ENCODE measurements at places on chromosomes 11 and 22. TPM values are rescaled to one million over a fixed set of nuclear protein-coding genes. Genes with fewer than 3 reads are reported as not detected.
A peak's percentile ranks its signal among the peaks of the same experiment; 100 is the strongest.

- no peak overlapping the region for H3K27ac ChIP-seq
- peaks cover 17% of the 10 kb centered on the region for H3K4me1 ChIP-seq
- no peaks in the 10 kb centered on the region for H3K27me3 ChIP-seq
- peak overlapping the region; percentile 77 for H3K4me3 ChIP-seq
- H3K36me3 ChIP-seq = no peaks in the 10 kb centered on the region
Measured at GRCh38 chr11:103110391-103110790, 1.2 kb downstream of the DYNC2H1 start.

DNA sequence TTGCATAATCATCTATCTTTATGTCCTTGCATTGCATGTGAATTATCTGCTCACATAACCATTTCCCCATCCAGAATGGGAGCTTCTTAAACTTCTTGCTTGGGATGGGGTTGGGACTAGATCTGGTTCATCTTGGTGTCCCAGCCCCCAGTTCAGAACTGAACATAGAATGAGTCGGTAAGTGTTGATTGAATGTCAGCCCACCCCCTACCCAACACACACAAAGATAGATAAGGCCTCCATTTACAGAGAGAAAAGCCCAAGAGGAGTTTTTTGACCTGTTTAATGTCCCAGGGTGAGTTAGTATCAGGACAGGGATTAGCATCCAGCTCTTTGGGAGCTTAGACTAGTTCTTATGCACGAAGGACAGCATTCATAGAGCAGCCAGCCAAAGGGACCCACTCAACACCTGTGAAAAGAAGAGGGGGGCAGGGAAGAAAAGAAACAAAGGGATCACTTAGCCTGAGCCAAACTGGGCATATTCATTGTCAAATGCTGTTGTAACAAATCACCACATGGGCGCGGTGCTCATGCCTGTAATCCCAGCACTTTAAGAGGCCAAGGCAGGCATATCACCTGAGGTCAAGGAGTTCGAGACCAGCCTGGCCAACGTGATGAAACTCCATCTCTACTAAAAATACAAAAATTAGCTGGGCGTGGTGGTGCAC, 57.4 kb downstream of the CHRDL2 start:
- no peaks in the 10 kb centered on the region for H3K36me3 ChIP-seq
- H3K27me3 ChIP-seq = no peaks in the 10 kb centered on the region
- no peak overlapping the region for H3K27ac ChIP-seq

GRCh38 chr11:5043380-5043779, 2.9 kb upstream of the OR52J3 start:
- H3K27me3 ChIP-seq = no peaks in the 10 kb centered on the region
- H3K4me3 ChIP-seq = no peak overlapping the region

DNA sequence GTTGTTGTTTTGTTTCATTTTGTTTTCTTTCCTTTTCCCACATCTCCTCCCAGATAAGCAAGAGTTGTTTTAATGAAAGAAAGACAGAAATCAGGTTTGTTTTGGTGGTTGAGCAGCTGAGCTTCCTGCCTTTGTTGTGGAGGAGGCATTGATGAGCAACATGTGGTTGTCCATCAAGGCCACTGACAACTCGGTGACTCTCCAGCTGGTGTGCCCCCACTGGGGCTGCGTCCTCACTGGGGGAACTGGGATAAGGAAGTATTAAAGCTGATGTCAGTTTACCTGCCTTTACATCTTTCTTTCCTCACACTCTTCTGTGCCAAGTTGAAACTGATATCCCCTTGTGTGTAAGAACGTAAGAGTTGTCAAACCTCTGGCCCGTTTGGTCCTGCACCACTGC, 5.9 kb downstream of the VPS26B start:
- no peak overlapping the region for H3K27ac ChIP-seq
- peaks cover 12% of the 10 kb centered on the region for H3K27me3 ChIP-seq
- H3K4me3 ChIP-seq = no peak overlapping the region
- DNase-seq = no peak

DNA sequence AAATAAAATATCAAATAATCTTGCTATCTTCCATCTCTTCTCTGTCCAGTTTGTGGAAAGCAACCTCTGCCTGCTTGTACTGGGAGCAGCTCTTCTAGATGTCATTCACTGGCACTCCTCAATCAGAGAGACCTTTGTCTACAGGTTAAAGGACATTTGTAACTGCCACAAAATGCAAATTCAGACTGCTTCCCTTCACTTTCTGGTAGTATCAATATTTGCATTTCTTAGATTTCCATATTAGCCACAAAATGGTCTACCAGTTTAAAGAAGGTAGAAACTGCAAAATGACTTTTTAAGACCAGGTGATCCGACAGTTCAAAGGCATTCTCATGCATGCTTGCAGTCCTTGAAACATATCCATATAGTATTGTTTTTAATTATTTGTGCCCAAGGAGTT, 51.7 kb upstream of the RCN1 start:
- no peaks in the 10 kb centered on the region for H3K27me3 ChIP-seq
- no peak overlapping the region for H3K27ac ChIP-seq
- DNase-seq = no peak
- no peak overlapping the region for H3K4me3 ChIP-seq

GRCh38 chr11:44674809-44675208, 52.0 kb upstream of the TSPAN18 start:
- no peaks in the 10 kb centered on the region for H3K27me3 ChIP-seq
- H3K27ac ChIP-seq = no peak overlapping the region
- no peak overlapping the region for H3K4me3 ChIP-seq
- H3K4me1 ChIP-seq = no peaks in the 10 kb centered on the region
- H3K36me3 ChIP-seq = no peaks in the 10 kb centered on the region

- no peak overlapping the region for H3K27ac ChIP-seq
- no peak overlapping the region for H3K4me3 ChIP-seq
- no peaks in the 10 kb centered on the region for H3K36me3 ChIP-seq
- peaks cover 12% of the 10 kb centered on the region for H3K4me1 ChIP-seq
- no peaks in the 10 kb centered on the region for H3K27me3 ChIP-seq
Measured at GRCh38 chr11:61908730-61909316, 8.5 kb downstream of the RAB3IL1 start.

DNA sequence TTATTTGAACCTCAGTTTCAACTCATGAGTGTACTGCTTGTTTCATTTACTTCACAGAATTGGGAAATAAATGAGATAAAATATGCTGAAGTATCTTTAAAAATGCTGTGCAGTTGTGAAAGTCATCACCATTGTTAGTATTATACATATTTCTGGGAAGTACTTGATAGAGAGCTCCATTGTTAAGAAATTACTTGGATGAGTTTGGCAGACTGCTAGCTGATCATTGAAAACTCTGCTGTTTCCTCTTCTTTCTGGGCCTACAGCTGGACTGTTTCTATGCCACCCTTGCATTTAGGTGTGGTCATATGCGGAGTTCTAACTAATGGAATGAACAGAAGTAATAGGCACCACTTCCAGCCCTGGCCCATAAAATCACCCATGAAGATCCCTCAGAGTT, 10.0 kb downstream of the SIK2 start:
- H3K27me3 ChIP-seq = no peaks in the 10 kb centered on the region
- peaks cover 4% of the 10 kb centered on the region for H3K36me3 ChIP-seq
- DNase-seq = no peak

DNA sequence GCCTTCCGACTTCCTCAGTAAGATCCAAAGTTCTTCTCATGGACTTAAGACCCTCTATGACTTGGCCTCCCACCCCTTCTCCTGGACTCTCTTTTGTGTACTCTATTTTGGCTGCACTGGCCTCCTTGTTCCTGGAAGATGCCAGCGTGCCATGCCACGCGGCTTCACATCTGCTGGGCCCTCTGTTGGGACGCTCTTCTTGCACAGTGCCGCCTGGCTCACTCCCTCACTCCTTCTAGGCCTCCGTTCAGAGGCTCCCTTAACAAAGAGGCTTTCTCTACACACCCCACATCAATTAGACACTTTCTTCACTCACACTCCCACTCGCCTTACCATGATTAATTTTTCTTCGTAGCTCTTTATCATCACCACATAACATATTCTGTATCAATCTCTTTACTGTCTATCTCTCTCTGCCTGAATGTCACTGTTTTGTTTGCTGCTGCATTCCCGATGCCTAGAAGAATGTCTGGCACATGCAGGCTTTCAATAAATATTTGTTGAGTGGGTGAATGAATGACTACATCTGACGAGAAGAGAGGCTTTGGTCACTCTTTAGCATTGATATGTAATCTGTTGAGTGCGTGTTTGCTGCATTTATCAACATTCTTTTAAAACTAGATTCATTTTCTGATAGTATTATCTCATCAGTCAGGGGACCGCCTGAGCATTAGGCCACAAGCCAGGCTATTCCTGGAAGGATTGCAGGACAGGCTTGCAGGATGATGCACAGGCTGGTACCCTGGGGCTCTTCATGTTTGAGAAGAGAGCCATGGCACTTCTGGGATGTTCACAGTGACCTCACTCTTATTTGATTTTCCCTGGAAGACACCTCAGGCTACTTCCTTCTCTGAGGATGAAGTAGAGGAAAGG, 60.6 kb upstream of the AMPD3 start:
- no peak overlapping the region for H3K4me3 ChIP-seq
- DNase-seq = no peak
- no peaks in the 10 kb centered on the region for H3K4me1 ChIP-seq
- H3K27me3 ChIP-seq = no peaks in the 10 kb centered on the region

- H3K27ac ChIP-seq = no peak overlapping the region
- H3K36me3 ChIP-seq = no peaks in the 10 kb centered on the region
- no peak overlapping the region for H3K4me3 ChIP-seq
- no peak for DNase-seq
Measured at GRCh38 chr11:17287058-17287457, 10.5 kb downstream of the NUCB2 start.

DNA sequence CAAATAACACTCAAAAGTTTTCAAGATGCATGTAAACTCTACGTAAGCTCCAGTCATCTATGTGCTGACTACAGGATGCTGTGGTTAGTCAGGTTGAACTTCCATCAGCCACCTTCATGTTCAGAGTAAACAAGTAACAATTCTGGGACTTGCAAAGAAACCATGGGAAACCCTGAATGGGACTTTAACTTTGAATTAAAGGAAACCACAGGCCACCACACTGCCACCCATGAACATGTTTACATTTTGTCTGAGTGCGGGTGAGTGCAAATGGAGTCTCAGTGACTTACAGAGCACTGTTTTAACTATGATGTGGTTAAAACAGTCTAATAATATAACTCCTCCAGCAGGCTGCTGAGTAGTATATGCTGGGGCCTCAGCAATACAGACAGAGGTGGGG, 12.9 kb upstream of the SYTL2 start:
- DNase-seq = no peak
- no peaks in the 10 kb centered on the region for H3K36me3 ChIP-seq
- H3K4me3 ChIP-seq = no peak overlapping the region

Gene IRAG1
- total RNA-seq = 5.9 TPM

Gene USH1C
- total RNA-seq = 0.24 TPM

Gene ADAMTS8
- not detected for total RNA-seq

Gene PATE4
- total RNA-seq = not detected

All from neural progenitor cell (in vitro differentiated cells).